Femur (tissue), 1 donor: ENCODE measurements at places on chromosomes 5 and 9.

DNA sequence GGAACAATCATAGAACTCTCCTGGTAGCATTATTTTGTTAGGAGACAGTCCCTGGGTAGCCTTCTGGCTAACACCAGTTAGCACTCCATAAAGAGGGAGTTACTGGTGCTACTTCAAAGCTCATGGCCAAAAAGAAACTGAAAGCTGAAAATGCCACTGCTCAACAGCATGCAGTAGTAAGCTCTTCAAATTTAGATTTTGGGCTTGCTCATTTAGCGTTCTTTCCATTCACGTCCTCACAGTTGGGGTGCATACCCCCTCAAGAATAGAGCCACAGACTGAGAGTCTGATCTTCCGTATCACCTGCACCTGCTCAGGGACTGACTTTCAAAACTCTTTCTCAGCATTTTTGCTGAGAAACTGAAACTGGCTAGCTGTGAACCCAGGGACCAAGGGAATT, 24.7 kb downstream of the NTRK2 start:
- DNase-seq = no peak

DNA sequence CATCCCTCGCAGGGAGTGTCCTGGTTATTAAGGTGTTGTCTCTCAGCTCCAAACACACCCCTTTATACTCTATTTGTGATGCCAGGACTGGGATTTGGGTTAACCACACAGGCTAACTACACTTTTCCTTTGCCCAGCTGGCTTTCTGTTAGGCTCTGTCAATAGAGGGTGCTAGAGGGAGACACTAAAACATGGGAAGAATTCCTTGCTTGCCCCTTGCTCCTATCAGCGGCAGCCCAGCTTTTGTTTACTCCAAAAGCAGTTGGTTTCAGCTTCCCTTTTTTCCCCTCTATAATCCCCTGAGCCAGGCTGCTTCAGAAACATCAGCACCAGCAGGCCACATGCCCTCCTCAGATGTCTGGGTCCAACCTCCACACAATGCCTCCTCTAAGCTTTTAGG, 297.1 kb downstream of the KCTD16 start:
- DNase-seq = no peak

DNA sequence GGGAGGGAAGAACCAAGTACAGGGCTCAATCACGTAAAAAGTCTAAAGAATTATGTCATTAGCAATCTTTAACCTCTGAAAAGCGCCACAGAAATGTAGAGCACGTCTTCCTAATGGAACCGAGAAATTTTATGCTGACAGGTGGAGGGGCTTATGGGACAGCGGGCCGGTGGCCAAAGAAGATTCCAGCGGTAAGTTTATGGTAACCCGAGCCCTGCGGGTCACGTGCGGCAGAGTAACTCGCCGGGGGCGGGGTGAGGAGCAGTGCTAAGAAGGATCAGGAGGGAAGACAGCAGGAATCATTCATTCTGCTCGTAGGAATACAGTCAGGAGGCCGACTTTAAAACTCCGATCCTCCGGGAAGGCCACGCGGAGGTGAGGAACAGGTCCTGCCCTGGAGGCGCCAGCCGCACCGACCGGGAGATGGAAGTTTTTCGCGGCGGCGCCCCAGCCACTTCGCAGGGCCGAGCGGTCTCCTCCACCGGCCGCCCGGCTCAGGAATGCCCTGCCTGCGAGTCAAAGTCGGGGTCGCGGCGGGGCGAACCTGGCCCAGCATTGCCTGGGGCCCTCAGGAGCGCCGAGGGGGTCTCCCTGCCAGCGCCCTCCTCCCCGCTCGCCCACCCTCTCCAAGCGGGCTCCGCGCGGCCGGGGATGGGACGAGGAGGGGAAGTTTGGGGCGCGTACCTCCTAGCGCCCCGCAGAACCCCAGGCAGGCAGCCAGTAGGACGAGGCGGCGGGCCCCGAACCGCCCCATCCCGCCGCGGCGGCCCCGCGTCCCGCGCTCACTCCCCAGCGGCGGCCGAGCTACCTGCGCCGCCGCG, 101.8 kb downstream of the ESM1 start:
- peak; percentile 88 for DNase-seq

DNA sequence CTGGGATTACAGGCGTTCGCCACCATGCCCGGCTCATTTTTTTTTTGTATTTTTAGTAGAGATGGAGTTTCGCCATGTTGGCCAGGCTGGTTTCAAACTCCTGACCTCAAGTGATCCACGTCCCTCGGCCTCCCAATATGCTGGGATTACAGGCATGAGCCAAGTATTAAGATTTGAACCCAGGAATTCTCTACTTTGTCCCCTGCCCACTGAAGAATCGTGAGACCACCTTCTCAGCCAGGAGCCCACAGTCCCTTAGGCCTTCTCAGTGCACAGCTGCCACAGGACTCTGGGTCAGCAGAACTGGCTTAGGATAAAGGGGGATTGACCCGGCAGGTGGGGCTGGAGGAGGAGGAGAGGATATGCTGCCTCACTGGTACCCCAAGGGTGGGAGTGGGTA, 13.4 kb downstream of the OLFML2A start:
- no peak for DNase-seq

DNA sequence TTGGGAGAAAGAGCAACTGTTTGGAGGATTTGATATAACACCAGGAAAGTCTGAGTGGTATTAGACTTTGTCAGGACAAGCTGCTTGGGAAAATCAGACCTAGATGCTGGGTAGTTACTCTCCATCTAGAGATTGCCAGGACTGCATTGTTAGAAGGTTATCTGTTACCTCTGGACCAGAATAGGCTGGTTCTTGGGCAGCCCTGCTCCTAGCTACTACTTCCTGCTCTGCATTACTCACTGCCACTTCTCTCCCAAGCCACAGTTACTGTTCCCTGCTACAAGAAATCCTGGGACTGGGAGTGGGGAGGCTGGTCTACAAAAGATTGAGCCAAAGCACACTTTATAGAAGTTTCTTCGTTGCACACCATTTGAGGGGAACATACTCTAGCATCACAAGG, 95.5 kb upstream of the KCNN2 start:
- DNase-seq = no peak

GRCh38 chr9:84238652-84239051, 101.9 kb downstream of the SLC28A3 start:
- DNase-seq = no peak

DNA sequence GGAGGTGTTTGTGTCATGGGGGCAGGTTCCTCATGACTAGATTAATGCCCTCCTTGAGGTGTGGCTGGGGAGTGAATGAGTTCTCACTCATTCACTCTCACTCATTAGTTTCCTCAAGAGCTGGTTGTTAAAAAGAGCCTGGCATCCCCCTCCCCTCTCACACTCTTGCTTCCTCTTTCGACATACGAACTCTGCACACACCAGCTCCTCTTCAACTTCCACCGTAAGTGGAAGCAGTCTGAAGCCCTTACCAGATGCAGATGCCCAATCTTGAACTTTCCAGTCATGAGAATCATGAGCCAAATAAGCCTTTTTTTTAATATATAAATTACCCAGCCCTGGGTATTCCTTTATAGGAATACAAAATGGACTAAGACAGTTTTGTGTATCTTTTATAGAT, 82.5 kb downstream of the SPRY4 start:
- DNase-seq = no peak

DNA sequence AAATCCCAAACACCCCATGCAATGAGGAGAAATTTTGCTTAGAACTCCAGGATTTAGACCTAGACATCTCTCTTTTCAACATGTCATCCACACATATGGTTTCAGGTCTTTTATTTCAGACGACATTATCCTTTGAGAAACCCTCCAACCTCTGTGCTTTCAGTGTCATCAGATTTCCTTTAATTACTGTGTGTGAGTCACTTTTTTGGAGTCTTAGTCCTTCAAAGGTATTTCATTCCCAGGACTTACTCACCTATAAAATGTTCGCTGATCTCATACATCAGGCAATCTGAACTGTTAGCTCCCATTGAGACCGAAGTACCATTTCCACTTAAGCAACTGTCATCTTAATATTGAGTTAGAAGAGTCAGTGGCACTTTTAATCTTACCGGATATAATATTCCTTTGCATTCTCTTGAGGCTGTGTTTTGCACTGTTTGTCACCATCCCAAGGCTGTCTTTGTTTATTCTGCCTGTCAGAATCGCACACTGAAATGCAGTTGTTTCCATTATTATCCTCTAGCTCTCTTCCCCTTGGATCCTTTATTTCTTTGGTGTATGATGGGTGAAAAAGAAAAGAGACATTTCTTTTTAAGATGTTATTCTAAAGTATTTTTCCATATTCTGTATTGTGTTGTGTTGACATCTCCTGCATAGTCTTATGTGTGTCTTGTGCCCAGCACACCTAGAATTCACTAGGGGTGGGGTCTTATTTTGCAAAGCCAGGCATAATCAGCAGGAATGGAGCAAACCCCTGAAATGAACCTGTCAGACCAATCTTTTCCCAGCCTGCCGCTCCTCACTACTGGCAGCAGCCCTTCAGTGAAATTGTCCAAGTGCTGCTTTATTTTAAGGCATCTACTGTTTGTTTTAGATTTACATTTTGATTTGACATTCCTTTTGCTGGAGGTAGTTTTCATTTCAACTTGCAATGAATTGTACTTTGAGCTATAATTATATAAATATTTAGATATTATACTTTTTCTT, 155.4 kb downstream of the PAM start:
- DNase-seq = no peak

GRCh38 chr5:902129-902916, 9.6 kb downstream of the TRIP13 start:
- no peak for DNase-seq

DNA sequence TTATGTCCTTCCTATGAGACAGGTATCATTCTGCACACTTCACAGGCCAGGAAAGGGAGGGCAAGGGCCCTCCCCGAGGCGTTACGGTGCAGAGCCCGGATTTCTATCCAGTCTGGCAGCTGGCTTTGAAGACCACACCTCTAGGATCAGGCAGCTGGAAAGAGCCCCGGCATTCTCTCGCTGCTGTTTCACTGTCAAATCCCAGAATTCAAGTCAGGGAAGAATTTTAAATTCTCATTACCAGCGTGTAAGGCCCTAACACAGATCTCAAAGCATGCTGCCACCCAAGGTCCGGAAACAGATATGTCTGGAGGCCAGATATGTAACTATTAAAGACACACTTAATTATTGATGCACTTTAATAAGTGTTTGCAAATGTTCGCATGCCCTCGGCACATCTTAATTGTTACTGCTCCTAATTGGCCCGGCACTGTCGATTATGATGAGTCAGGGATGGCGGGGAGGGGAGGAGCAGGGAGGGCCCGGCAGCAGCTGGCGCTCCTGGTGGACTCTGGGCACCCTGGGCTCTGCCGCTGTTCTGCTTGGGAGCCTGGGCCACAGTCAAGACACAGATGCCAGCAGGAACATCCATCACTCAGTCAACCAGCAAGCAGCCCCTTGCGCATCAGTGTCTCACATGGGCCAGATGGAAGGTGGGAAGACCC, 76.3 kb upstream of the BARHL1 start:
- DNase-seq = no peak

DNA sequence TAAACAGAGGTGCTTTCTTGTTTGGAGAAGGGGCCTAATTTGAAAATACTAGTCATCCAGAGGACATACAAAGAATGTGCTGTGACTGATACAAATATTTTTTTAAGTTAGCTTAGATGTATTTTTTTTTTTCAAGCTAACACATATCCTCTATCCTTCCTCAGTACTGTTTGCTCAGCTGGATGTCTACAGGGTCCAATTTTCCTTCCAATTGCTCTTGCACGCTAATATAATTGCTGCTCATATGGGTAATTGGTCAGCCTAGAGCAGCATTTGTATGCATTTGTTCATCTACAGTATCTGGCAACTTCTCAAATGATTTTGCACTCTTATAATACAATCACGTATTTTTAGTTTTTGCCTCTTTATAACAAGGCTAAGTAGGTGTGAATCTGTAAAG, 84.7 kb downstream of the ZDHHC21 start:
- no peak for DNase-seq

DNA sequence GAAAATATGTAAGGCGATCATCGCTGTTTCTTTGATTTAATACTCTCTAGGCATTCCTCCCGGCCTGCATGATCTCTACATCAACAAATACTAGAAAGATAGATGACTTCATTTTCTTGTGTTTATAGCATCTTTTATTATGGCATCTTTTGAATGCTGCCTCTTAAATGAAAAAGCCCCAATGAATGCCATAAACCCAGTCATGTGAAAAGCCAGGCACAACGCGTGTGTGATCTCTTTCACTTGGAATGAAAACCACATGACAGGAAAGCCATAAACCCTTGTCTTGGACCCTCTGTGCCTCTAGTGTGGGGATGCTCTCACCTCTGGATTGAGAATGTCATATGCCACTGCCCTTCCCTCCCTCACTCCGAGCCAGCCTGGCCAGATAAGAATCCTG, 476.2 kb downstream of the SEMA5A start:
- no peak for DNase-seq
